ENCODE measurements at places on chromosomes 2 and 18. TPM values are rescaled to one million over a fixed set of nuclear protein-coding genes. Genes with fewer than 3 reads are reported as not detected.

GRCh38 chr2:18046558-18047212, 168.2 kb downstream of the KCNS3 start:
- peak; percentile 57 for DNase-seq

- no peak for DNase-seq
These were observed 44.9 kb downstream of the NCKAP5 start for GRCh38 chr2:133523406-133523805.

DNA sequence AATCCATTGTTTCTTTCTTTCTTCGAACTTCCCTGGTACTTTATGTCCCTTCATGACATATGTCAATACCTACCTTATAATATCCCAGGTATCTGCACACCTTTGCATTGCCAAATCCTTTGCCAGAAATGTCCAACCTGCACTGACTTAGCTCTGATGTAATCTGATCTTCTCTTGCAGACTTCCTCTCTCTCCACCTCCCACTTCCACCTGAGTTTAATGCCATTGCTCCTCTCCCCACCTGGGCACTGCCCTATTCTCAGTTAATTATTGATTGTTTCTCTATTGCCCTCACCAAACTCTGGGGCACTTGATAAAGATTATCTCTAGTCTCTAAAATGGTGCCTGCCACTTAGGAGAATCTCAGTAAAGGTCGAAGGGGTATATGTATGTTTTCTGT, 23.0 kb downstream of the ARHGAP15 start:
- DNase-seq, result no peak

DNA sequence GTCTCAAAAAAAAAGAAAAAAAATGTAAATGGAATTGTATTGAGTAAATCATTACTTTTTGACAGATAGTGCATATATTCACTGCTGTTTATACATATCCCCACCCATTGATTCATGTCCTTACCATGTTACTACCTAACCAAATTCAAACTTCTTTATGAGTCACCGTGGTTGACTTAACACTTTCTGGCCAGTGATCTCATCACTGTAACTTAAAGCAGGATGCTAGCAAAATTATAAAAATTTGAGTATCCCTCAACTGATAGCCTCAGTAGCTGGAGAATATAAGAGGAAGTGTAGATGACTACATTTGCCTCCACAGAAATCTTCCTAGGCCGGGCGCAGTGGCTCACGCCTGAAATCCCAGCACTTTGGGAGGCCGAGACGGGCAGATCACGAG, 13.4 kb downstream of the CNOT9 start:
- DNase-seq, result no peak

DNA sequence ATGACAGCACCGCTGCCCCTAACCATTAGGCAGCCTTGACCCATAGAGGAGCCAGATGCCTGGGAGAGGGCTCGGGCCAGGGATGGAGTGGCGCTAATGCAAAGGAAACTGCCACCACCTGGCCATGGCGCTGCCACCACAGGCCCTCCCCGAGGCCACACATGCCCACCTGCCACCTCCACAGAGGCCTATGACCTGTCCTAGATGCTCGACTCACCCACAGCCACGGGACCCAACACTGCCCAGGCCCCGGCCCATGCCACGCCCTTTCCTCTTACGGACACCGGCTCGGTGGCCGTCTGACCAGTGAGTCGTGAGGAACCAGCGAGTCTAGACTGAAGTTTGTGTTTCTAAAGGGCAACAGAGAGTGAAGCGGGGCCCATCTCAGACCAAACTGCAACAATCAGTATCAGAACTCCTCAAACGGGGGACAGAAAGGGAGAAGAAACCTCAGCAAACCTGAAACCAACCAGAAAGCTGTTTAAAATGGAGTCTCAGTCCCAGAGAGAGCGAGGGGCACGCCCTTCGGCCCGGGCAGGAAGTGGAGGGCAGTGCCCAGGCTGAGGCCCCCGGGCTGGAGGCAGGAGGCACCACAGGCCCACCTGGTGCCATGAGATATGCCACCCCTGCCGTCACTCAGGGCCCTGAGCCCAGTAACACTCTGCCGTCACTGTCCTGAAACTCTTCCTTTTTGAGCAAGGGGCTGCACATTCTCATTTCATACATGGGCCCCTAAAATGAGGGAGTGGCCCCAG, 711 bp downstream of the GPR17 start:
- no peak for DNase-seq

DNA sequence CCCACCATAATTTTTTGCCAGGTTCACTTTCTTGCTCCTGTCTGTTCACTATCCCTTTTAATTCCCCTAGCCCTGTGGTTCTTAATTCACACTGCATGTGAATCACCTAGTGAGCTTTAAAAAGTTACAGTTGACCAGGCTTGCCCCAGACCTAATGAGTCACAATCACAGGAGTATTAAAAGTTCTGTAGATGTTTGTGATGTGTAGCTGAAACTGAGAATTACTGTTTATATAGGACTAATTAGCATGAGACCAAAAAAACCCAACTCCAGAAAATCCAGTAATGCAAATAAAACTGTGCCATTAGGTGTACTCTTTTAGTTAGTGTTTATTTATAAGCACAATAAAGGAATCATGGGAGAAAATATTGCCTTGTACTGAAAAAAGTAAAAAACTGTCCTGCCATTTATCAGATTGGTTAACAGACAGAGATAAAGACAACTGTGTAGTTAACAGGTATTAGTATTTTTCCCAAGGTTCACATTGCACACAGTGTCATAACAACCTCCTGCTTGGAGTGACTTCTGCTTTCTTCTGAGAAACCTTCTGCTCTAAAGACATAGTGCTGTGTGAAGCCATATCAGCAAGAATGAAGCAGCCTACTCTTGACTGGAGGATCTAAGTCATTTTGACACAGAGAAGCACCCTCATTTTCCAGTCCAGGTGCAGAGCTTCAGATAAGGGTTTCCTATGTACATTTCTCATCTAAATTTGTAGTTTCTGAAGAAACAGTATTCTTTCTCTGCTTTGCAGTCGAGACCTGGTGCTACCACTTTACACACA, 39.0 kb downstream of the VAPA start:
- DNase-seq, result no peak

DNA sequence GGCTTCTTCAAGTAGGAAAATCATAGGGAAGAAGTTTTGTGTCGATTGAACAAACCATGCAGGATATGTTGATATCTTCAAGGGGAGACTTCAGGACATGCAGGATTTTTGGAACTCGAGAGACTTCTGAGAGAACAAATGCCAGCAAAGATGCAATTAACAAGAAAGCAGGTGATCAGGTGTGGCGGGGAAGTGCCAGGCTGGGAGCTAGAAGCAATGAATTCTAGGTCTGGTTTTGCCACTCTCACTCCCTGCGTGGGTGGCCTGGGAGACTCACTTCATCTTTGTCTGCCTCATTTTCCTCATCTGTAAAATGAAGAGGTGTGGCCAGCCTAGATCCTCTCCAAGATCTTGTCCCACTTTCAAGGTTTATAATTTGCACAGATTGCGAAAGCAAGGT, 3.1 kb downstream of the SERPINB5 start:
- no peak for DNase-seq

GRCh38 chr2:23200787-23201114, 184.2 kb upstream of the KLHL29 start:
- DNase-seq, result no peak

DNA sequence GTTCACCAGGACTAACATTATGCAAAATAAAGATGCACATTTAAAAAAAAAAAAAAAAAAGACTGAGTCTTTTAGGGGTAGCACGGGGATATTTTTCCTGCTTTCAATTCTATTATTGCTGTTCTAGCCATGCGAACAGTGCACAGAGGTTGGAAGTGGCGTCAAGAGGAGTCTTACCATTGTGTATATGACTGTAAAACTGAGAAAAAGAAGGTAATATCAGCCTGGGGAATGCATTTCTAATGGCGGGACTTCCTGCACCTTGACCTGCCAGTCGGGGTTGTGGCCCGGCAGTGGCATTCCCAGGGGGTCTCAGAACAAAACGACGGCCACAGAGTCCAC, 48.5 kb upstream of the ATP6V1B1 start:
- DNase-seq, result no peak

GRCh38 chr18:23403310-23403709, 49.8 kb upstream of the RIOK3 start:
- no peak for DNase-seq

GRCh38 chr2:84996909-84997308, 25.9 kb downstream of the KCMF1 start:
- no peak for DNase-seq

DNA sequence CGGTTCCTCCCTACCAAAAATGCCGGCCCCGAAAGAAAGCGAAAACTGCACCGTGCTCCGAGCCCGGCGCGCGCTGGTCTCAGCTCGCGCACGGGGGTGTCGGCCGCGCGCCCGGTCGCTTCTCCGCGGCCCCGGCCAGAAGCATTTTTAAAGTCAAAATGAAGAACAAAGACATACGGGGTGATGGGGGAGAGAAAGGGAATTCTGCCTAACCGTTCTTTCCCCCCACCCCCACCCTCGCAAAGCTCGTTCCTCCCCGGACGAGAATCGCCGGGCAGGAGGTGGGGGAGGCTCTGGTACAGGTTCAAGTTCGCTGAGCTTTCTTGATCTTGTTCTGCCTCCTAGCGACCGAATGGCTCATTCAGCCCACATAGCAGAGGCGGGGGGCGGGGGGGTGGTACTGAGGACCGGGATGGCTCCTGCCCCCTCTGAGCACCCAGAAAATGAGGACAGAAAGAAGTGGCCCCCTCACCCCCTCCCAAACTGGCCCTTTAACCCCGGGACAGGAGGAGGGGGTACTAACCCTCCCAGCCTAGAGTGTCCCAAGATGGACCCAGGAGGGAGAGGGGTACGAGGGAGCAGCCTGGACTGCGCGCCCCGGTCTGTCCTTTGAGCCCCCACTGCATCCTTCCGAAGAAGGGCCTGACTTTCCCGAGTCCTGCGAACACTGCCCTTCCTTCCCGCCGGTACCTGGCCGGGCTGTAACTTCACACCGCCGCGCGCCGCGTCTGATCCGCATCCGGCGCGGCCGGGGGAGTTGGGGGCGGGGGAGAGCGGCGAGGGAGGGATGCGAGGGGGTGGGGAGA, 3.1 kb downstream of the BCL11A start:
- DNase-seq, result peak; percentile 95

GRCh38 chr2:27407798-27408491, 1.4 kb downstream of the PPM1G start:
- peak; percentile 48 for DNase-seq

GRCh38 chr18:13381944-13382365, 163.4 kb downstream of the LDLRAD4 start:
- DNase-seq, result peak; percentile 95

DNA sequence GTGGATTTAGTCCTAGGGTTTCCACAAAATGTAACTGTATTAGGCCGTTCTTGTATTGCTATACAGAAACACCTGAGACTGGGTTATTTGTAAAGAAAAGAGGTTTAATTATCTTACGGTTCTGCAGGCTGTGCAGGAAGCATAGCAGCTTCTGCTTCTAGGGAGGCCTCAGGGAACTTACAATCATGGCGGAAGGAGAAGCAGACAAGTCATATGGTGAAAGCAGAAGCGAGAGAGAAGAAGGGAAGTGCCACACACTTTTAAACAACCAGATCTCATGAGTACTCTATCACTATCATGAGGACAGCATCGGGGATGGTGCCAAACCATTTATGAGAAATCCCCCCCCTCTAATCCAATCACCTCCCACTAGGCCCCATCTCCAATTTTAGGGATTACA, 9.5 kb upstream of the CCDC68 start:
- DNase-seq, result no peak

DNA sequence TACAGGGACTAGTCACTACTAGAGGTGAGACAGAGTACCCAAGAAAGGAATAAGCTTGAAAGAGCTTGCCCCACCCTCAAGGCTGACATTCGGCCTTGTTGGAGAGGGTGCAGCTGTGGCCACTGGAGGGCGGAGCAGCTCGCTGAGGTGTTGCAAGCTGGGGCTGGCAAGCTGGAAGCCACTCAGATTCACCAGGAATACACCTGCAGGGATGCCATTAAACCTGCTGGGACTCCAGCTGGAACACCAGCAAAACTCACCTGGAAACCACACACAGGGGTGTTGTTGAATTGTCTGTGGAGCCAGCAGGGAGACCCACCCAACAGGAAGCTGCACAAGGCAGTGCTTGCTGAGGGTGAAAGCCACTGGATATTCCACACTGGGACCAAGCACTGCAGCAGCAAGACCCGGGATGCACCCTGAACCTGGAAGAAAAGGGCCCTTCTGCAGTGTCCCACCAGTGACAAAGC, 26.1 kb downstream of the KCTD18 start:
- DNase-seq, result no peak

- DNase-seq, result peak; percentile 25
These were observed 70.2 kb downstream of the HRH4 start for GRCh38 chr18:24530630-24531111.

DNA sequence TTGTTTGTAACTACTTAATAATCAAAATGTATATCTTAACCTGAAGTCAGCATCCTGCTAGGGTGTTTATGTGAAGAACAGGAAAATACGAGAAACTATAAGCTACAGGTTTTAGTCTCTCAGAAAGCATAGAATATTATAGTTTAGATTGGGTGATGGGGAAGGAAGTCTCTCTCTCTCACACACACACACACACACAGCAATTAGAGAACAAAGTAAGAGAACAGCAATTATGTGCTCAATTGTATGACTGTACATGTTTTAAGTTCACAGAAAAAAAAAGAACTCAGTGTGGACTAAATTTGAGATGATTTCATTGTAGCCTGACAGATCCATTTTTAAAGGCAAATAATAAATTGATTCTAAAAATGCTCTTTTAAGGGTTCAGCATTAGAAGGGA, 94.3 kb upstream of the ZNF516 start:
- DNase-seq, result no peak

- DNase-seq, result peak; percentile 64
These were observed 80.1 kb downstream of the PLA2R1 start for GRCh38 chr2:159982270-159982669.

- DNase-seq, result no peak
These were observed 5.8 kb upstream of the ARL5A start for GRCh38 chr2:151833984-151834383.

GRCh38 chr2:167420211-167420610, 531.9 kb downstream of the XIRP2 start:
- peak; percentile 57 for DNase-seq

DNA sequence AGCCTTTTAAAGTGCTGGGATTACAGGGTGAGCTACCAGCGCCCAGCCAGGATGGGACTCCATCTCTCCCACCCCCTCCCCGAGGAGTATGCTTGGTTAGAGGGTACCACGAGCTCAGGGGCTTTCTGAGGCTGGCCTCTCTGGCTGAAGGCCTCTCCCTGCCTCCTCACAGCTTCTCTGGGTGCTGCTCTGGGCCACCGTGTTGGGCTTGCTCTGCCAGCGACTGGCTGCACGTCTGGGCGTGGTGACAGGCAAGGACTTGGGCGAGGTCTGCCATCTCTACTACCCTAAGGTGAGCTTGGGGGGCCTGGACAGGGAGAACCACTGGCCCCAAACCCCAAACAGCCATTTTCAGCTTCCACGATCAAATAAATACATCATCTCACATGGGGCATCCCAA, 2.9 kb downstream of the SLC11A1 start:
- DNase-seq, result no peak

GRCh38 chr2:205187731-205188130, 494.6 kb upstream of the NRP2 start:
- no peak for DNase-seq

GAREM2 gene
- 6.1 TPM for polyA plus RNA-seq

NT5C1B gene
- polyA plus RNA-seq, result 0.48 TPM

COL6A3 gene
- polyA plus RNA-seq, result 421 TPM

GPR75 gene
- polyA plus RNA-seq, result 1.3 TPM

IFIH1 gene
- polyA plus RNA-seq, result 2.3 TPM

GBX2 gene
- polyA plus RNA-seq, result not detected

MOGAT1 gene
- polyA plus RNA-seq, result not detected

Measured in muscle of leg (tissue), 16 donors.